Brain pericyte (primary cell): ENCODE measurements at places on chromosomes 5 and 9.

DNA sequence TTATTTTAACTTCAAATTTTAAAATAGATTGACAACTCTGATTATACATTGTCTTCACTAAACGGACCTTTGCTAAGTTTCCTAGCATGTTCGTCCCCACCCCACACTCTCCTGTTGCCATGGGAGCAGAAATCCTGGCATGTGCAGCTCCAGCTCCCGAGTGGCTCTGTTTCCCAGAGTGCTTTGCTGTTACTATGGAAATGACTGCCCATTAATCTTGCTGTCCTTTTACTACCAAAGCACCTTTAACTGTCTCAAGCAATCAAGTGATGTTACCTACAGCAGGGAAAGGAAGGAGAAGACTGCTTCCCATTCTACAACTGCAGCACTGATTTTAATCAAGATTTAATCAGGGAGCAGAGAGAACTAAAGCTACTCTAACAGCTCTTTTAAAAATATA is 212.0 kb upstream of the KIF2A start:
- DNase-seq, result no peak

GRCh38 chr5:140764177-140764973 is 21.6 kb upstream of the PCDHA1 start:
- no peak for DNase-seq

- DNase-seq, result no peak
Observed at GRCh38 chr5:121763665-121764064, 88.0 kb upstream of the FTMT start.

- no peak for DNase-seq
Observed at GRCh38 chr5:150534811-150535210, 26.9 kb downstream of the NDST1 start.

GRCh38 chr9:105757496-105758251 is 63.3 kb downstream of the TMEM38B start:
- no peak for DNase-seq

GRCh38 chr9:98018347-98018746 is 35.2 kb downstream of the ANP32B start:
- DNase-seq, result no peak

- no peak for DNase-seq
Observed at GRCh38 chr5:134142052-134142451, 27.6 kb downstream of the TCF7 start.

DNA sequence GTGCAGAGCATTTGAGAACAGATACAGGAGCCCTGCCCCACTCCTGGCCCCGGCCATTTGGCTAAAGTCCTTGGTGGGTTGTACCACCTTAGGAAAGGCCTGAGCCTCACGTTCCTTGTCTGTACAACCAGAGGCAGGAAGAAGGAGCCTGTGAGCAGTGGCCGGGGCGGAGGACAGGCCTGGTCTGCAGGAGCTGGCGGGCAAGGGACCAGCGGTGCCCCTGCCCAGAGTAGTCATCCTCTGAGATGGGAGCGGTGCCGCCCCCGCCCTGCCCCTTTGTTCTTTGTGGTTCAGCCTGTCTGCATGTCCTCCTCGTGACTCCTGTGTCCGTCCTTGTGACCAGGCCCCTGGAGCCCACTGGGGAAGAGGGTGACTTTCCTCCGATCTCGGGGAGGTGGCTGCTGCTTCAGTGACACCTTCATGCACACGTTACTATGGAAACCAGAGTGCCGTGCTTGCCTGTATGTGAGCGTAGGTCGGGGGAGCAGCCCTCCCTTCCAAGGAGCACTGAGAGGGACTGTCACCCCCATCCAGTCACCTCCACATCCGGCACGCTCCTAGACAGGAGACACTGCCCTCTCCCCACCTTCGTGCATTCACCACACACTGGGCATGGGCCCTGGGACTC is 42.9 kb downstream of the UNC5A start:
- no peak for DNase-seq

GRCh38 chr9:36888551-36888950 is 145.5 kb downstream of the PAX5 start:
- no peak for DNase-seq

GRCh38 chr9:37966412-37967013 is 62.6 kb upstream of the SLC25A51 start:
- DNase-seq, result no peak

- DNase-seq, result no peak
Observed at GRCh38 chr5:152864447-152864846, 459.4 kb upstream of the NMUR2 start.

GRCh38 chr9:79603222-79603920 is 31.6 kb downstream of the TLE4 start:
- no peak for DNase-seq

DNA sequence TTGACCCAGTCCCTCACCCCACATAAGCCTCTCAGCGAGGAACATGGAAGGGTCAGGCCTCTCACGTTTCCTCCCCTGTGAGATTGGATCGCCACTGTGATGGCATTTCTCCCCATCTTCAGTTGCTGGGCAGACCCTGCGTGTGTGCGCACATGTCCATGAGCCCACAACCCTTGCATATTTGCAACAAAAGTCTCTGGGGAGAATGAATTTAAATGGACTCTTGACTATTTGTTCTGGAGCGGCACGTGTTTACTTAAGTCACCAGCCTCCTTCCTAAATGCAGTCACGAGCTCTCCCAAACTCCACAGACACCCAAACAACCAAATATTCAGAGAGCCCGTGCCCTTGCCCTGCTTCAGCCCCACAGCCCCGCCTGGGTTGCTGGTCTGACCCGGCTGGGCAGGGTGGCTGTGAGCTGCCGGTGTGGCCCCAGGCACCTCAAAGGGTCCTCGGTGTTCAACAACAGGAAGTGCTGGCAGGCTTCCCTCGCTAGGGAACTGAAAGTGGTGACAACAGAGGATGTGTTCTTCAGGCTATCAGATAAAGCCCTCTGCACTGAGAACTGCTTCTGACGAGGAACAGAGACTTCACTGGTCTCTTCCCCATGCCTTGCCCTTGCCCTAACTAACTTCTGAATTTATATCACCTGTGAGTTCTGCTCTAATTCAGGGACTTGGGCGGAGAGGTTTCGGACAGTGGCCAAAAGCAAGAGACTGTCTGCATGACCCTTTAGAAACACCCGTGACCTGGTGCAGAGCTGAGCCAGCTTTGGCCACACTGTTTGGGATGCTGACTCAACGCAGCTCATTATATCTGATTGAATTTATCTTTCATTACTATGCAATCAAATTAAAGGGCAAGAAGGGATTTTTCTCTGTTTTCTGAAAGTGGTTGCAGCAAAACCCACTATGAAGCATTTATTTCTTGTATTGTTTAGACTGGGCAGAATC is 19.2 kb upstream of the CD180 start:
- no peak for DNase-seq

DNA sequence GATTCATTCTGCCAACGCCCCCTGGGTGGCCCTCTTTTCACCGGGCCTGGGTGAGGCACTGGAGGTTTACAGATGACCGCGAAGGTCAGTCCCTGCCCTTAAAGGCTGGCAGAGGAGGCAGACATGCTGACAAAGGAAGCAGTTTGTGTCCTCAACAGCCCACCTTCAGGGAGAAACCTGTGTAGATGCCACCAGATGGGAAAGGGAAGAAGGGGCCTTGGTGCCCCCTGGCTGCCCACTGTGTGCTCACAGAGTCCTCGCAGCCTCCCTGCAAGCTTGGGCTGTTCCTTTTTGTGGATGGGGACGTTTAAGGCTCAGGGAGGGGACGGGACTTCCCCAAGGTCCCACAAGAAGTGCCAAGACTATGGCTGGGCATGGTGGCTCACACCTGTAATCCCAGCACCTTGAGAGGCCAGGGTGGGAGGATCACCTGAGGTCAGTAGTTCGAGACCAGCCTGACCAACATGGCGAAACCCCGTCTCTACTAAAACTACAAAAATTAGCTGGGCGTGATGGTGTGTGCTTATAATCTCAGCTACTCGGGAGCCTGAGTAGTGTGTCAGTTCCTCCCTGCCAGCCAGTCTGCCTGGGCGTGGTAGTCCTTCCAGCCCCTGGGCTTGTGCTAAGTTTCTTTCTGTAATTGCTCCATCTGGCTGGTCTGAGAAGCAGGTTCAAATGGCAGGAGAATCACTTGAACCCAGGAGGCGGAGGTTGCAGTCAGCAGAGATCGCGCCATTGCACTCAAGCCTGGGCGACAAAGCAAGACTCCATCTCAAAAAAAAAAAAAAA is 36.2 kb downstream of the NEK6 start:
- DNase-seq, result no peak

- no peak for DNase-seq
Observed at GRCh38 chr5:180156141-180156540, 52.9 kb downstream of the RASGEF1C start.

DNA sequence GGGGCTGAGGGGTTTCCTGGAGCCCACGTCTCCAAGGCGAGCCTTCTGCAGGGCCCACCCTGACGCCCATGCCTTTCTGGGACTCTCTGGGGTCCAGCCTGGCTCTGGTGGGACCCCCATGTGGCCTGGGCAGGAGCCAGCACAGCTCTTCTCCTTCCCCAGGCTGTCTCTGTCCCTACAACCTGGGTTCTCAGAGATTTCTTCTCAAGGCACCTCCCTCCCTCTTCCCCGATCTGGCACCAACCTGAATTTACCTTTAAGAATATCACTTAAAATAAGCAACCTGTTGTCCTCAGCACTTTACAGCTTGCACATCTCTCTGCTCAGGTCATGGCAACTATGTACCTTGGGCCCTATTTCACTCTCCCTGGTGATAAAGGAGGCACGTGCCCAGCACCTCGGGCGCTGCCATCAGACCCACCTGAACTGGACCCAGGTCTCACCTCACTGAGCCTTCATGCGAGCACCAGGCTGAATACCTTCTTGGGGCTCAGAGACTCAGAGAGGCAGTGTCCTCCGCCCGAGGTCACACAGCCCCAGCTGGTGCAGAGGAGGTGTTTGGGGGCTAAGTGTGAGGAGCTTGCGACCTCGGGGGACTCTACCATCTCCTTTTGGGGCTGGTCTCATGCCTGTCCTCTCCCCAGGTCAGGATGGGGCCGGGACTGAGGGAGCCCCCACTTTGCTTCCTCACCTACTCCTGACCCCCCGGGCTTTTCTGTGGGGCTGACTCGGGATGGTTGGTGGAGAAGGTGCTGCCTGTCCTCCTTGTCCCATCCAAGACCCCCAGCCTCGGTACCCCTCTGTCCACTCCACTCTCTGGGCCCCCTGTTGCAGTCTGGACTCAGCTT is 217.7 kb downstream of the C9orf50 start:
- no peak for DNase-seq

DNA sequence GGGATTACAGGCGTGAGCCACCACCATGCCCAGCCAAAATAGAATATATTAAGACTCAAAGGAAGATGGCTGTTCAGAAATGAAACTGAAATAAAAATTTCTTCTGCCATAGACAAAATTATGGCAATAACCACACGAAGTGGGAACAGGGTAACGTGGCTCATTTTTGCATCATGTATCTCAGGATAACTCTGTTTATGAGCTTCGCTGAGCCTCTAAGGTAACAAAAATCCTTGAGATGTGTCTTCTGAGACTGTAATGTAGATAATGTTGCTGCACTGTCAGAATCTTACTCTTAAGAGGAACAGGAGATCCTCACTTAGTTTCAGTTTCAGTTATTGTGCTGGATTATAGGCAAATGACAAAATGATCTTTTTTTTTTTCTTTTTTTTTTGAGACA is 153.8 kb downstream of the GOLPH3 start:
- no peak for DNase-seq

DNA sequence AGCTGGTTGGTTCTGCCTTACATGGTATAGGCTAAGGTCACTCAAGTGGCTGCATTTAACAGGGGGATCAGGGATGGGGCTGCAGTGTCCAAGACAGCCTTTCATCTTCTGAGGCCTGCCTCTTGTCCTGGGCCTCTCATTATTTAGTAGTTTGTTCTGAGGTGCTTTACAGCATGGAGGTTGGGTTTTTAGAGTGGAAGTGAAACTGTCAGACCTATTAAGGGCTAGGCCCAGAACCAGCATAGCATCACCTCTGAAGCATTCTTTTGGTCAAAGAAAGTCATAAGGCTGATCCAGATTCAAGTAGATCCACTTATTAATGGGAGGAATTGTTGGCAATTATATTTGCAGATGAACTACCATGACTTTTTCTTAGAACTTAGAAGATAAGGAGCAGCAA is 146.0 kb upstream of the NMUR2 start:
- no peak for DNase-seq

DNA sequence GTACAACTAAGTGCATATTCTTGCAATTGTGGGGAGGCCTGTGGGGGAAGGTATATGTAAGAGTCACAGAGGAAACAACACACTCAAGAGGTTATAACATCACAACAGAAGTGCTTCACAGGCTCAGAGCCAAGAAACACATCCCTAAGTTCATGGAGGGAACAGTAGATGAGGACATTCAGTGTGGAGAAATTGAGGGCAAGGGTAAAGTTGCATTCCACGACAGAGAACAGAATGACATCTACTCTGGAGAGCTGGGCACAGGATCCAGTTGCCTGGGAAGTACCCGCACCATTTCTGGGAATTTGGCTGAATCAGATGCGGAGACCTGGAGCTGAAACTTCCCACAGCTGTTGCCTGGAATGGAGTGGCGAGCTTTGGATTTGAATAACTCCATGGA is 197.2 kb downstream of the NXNL2 start:
- DNase-seq, result peak; percentile 93

DNA sequence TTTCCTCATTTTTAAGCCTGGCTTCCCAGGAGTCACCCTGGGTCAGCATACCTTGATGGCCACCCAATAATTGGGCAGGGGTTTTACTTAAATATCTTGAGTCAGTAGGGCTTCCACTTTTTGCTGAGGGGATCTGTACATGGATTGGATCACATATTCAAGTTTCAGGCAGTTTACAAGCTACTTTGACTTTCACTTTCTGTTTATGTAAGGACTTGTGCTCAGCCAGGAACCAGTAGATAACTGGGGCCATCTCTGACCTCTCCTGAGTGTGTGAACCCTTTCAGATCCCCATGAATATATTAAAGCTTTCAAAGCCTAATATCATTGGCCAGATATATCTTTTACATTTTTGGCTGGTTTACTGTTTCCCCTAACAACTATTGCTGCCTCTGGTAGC is 45.1 kb downstream of the SLCO6A1 start:
- no peak for DNase-seq

DNA sequence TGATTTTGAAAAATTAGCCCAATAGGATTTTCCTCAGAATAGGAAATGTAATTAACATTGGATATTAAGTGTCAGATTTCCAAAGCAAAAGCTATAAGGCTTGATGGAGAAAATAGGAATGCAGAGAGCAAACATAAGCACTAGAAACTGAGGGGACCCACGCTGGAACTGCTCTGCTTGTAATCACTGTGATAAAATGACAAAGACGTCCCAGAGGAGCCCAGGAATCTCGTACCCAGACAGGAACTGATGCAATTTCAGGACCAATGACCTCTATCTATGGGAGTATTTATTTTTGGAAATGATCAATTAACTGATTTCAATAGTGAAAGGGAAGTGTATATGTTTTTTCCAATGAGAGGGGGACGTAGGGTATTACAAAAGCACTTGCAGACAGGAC is 714.5 kb upstream of the WWC1 start:
- DNase-seq, result no peak

GRCh38 chr5:72474516-72474915 is 32.7 kb downstream of the ZNF366 start:
- DNase-seq, result no peak

DNA sequence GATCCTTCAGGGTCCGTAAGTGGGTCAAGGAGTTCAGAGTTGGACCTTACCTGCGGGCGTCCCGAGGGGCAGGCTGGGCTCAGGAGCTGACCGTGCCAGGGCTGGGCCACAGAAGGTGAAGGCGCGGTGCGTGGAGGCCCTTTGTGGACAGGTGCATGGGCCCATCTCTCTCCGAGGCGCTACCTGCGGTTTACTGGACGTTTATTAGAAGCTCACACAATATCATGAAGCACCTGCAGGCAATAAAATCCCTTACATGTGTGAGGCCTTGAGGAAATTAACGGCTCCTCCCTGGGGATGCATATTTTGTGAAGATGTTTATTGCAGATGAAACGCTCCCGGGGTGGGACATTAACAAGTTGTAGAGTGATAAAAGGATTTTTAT is 79.8 kb upstream of the LMX1B start:
- DNase-seq, result no peak

GRCh38 chr9:17669206-17669605 is 90.3 kb downstream of the SH3GL2 start:
- no peak for DNase-seq
